Stimulated activated naive CD8-positive, alpha-beta T cell treated with anti-CD3 and anti-CD28 coated beads, Interleukin-15, amount 100 ng/mL, for 72 hours (primary cell): ENCODE measurements at places on chromosomes 5 and 9.

GRCh38 chr5:10233505-10233904 is 16.2 kb downstream of the ATPSCKMT start:
- DNase-seq: no peak

DNA sequence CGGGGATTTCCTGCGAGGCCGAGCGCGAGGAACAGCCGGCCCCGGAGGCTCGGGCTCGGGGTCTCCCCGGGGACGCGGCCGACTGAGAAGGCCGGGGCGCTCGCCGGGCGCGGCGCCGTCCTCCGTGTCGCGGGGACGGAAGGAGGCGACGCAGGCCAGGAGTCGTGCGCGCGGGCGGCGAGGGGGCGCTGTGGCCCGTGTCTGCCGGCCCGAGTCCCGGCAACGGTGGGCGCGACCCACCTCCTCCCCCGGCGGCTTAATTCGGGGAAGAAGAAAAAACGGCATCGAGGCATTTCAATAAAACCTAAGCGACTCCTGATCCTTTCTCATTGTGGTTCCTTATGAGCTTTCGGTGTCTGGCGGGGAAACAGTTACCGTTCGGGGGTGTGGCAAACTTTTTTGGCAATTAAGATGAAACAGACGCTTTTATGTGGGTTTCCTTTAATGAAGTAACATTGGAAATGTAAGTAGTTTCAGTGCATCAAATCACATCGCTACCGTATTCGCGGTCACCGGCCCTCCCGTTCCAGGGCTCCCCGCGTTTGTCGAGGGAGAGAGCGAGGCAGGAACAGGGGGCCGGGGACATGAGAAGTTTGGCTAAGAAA is 3.7 kb upstream of the IRX2 start:
- DNase-seq: no peak

- DNase-seq: no peak
These were observed 2015.9 kb upstream of the CDH9 start for GRCh38 chr5:29054282-29054681.

DNA sequence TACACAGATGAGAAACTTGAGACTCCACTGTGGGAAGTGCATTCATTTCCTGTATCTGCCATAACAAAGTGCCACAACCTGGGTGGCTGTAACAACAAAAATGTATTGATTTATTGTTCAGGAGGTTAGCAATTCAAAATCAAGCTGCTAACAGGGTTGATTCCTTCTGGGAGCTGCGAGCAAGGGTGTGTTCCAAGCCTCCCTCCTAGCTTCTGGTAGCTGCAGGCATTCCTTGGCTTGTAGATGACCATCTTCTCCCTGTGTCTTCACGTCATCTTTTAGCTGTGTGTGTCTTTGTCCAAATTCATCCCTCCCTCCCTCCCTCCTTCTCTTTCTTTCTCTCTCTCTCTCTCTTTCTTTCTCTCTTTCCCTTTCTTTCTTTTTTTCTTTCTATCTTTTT is 258.1 kb downstream of the MSX2 start:
- DNase-seq: no peak

GRCh38 chr5:68653471-68653870 is 437.9 kb downstream of the PIK3R1 start:
- DNase-seq: no peak

- DNase-seq: no peak
These were observed 232.3 kb upstream of the TBCA start for GRCh38 chr5:78008356-78008967.

- no peak for DNase-seq
These were observed 419.6 kb downstream of the GADD45G start for GRCh38 chr9:90024409-90024808.

GRCh38 chr9:101387871-101388506 is 3.2 kb upstream of the BAAT start:
- DNase-seq: no peak

GRCh38 chr5:178777520-178777919 is 47.1 kb upstream of the ZNF354A start:
- no peak for DNase-seq

DNA sequence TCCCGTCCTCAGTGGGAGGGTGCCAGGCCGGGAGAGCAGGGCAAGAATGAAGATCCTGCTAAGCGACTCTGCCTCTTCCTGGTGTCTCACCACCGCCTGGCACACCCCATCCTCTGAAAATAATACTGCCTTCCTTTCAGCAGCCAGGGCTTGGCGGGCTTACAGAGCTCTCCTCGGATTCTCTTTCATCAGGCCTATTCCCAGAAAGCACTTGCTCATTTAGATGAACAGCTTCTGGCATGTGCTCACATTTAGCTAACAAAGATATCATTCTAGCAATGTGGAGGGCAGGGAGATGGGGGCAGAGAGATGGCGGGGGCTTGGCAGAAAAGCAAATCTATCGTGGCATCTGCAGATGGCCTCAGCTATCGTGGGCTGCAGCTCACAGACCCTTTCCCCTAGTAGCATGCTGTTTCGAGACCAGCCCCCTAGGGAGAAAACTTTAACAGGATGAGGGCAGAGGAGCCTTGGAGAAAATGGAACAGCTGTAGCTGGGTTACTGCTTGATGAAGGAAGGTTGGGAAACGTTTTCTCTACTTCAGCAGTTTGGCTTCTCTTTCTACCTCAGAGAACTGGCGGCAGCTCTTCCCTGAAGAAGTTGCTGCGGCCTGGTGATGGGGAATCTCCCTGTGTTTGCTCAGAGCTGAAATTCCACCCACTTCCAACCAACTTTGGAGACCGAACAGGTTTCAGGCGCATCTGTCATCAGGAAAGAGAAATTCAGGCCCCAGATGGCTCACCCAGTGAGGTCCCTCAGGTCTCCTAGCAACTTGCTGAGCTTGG is 102.1 kb downstream of the TMEM174 start:
- DNase-seq: no peak

DNA sequence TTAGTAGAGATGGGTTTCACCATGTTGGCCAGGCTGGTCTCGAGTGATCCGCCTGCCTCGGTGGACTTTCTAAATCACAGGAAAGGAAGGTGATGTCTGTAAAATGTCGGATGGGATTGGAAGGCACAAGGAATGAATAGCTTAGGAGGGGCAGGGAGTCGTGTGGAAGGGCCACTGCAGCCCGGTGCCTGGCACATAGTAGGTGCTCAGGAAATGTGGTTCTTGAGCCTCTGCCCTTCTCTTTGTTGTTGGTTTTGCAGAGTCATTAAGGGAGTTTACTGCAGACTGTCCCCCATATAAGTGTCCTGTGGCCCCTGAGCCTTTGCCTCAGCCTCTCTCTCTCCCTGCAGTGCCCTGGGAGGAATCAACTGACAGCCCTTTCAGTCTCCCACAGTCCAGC is 11.8 kb downstream of the NEK6 start:
- DNase-seq: no peak

DNA sequence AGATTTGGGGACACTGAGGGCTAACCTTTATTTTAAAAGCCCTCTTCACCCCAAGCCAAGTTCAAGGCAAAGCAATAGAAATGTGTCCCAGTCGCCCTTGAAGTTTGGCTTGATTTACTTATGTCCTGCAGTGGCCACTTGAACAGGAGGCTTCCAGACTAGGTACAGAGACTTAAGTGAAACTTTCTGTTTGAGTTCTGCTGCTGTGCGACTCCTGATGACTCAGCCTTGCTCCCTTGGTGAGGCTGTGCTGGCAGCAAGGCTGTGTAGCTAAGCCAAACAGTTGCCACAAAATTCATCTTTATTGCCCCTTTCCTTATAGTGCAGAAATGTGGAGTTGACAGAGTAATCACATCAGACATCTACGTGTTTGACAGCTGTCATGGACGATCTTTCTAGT is 68.8 kb upstream of the NTRK2 start:
- DNase-seq: no peak

DNA sequence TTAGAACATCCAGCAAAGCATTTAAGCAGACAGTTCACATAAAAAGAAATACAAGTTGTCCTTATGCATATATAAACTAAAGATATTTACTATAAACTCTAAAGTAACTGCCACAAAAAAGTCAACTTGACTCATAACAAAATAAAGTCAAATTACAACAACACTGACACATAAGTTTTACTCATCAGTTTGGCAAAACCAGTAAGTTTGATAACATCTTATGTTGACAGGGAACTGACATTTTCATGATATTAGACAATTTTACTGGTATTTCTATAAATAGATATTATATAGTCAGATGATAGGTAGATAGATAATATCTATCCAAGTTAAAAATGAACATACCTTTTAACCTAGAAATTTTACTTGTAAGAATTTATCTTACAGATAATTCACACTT is 9.9 kb upstream of the TSLP start:
- no peak for DNase-seq

- no peak for DNase-seq
These were observed 9.6 kb upstream of the NME5 start for GRCh38 chr5:138148811-138149210.

GRCh38 chr5:150801117-150801927 is 22.8 kb downstream of the SMIM3 start:
- no peak for DNase-seq

DNA sequence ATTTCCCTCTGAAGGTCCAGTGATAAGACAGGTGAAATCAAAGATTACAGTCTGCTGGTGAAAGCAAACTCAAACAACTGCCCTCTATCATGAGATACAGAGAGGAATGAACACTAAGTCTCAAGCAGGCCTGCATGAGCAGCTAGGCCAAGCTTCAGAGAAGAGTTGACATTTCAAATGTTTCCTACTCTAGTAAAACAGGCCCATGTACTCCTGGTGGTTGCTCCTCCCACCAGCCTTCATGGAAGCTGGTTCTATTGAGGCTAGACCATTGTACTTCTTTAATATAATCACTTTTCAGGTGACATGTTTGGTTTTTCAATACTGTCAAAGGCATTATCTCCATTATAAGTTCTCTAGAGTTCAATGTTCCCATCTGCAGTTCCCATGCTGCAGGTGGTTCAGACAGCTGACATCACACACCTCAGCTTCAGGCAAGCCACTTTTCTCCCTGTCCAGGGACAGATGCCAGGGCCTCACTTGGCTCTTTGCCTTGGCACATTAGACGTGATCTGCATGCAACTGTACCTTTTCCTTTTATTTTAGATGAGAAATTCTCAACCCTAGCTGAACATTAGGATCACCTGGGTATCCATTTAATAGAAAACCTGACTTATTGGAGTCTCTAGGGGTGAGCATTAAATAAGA is 89.8 kb downstream of the PIK3R1 start:
- DNase-seq: no peak

DNA sequence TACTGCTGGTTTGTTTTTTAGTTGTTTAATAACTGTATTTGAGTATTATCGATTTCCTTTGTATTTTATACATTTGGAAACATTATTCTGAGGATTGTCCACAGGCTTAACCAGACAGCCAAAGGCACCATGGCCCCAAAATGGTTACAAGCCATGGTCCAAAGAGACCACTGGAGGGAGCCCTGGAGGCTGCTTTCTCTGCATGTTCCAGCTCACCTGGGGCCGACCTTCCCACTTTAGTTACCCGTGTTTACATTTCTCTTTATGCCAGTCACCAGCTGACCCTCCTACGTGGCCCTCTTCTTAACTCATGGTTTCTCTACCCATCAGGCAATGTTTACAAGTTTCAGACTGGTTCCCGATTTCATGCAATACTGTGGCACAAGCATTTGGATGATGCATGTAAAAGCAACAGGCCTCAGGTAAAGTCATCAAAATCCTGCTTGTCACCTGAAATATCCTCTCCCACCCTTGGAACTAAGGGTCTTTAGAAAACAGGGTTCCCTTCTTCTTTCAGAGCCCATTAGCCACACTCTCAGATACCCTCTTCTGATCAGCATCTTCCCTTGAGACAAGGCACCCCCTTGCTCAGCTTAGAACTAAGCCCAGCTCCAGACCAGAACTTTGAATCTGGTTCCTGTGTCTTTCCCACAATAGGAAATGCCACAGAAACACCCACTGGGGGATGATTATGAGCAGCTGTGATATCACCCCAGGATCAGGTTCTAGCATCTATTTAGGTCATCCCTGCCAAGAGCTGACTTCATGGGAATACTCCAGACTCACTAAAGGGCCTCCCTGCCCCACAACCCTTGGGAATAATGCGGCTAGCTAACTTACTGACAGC is 49.9 kb upstream of the GARNL3 start:
- peak; percentile 60 for DNase-seq

GRCh38 chr9:131112374-131113154 is 12.8 kb upstream of the NUP214 start:
- DNase-seq: no peak

DNA sequence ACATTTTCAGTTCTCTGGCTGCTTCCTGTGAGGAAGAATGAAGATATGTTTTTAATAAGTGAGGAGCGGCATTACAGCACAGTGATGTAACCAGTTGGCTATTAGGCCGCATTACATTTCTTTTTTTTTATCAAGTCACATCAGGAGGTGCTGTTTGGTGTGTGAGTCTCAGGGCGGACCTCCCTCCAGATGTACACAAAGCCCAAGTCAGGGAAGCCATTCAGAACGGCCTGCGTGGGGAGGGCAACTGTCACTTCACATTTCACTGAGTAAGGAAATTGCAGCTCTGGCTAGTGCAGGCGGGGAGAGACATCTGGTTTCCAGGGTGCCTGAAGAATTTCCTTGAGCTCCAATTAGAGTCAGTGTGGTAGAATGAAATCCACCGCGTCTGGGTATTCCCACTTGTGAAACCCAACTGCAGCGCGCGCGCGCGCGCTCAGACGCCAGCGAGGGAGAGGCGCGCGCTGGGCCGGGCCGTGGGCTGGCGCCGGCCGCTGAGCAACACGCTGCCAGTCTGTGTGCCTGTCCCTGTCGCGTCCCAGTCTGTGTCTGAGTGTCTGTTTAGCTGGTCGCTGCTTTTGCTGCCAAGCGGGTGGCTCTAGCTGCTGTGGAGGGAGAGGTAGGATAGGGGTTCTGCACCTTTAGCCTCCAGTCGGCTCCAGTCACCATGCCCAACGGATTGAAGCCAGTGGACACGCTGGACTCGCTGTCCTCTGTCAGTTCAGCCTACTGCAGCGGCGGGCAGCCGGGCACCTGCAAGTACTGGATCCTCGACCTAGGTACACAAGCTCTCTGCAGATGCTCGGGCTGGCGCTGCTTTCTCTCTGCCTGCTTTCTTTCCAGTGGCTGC is 140.8 kb upstream of the OTULINL start:
- DNase-seq: no peak

- DNase-seq: no peak
These were observed 23.5 kb downstream of the NTNG2 start for GRCh38 chr9:132185073-132186009.

- DNase-seq: no peak
These were observed 452.3 kb upstream of the PTGER4 start for GRCh38 chr5:40227366-40227765.

GRCh38 chr9:99411068-99411467 is 189.0 kb downstream of the SEC61B start:
- no peak for DNase-seq

GRCh38 chr9:95669253-95669652 is 152.5 kb upstream of the PTCH1 start:
- no peak for DNase-seq

GRCh38 chr9:126411948-126412284 is 85.3 kb downstream of the MVB12B start:
- no peak for DNase-seq

DNA sequence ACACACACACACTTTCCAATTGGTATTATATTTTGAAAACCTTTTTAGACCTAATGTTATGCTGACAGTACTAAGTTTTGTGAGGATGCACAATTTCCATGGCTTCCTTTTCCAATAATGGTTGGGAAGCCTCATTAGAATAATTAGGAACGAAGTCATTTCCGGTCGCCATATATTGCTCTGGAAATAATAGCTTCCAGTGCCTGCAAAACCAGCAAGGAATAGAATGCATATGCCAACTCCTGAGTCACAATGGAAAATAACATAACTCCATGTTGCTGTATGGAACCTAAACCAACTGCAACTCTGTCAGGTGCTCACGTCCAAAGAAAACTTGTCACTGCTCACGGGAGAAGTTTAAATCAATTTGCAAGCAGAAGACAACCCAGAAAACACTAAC is 222.0 kb downstream of the EBF1 start:
- no peak for DNase-seq

- DNase-seq: no peak
These were observed 62.4 kb downstream of the SMIM23 start for GRCh38 chr5:171848006-171848405.
